NCI-H1436 (cell line): ENCODE measurements at places on chromosomes 6 and 20.

- DNase-seq, result no peak
Measured at GRCh38 chr6:37889051-37889450, 69.5 kb downstream of the ZFAND3 start.

DNA sequence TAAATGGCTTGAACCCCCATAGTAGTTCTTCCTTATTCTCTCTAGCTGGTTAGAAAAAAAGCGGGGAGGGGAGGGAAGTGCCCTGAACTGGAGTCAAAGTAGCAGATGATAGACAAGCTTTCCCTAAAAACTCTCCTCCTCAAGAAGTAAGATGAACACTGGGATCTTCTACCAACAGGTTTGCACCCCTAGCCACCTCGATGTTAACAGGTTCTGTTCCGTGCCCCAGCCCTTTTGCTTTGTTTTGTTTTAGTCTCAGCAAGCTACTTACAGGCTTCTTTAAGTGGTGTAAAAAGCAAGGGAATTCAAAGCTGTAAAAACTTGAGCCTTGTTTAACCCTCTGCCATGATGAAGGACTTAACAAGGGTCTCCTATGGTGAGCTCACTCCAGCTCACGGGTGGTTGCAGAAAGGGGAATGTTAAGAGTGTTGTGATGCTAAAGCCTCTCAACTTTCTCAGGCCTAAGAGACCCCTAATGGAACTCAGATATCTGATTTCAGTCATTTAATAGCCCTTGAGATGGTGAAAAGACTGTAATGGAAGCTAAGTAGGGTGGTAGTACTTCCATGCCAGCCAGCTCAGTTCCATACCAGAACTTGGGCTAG lies 106.0 kb downstream of the FOXO3 start:
- no peak for DNase-seq

DNA sequence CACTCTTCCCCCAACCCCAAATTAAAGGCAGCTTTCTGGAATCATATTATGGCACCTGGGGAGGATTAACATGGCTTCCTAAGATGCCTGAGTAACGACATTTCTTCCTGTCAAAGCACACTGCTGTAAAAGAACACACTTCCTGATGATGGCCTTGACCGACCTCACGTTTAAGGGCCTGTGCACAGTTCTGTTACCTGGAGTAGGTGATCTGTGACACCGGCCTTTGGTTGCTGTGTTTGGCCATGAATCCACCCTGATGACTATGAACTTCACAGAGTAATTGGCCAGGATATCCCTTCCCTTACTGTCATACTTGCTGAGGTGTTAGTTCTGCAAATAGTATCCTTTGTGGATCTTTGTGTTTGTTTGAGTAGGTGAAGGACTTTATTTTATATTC lies 45.8 kb downstream of the PLCB4 start:
- no peak for DNase-seq

DNA sequence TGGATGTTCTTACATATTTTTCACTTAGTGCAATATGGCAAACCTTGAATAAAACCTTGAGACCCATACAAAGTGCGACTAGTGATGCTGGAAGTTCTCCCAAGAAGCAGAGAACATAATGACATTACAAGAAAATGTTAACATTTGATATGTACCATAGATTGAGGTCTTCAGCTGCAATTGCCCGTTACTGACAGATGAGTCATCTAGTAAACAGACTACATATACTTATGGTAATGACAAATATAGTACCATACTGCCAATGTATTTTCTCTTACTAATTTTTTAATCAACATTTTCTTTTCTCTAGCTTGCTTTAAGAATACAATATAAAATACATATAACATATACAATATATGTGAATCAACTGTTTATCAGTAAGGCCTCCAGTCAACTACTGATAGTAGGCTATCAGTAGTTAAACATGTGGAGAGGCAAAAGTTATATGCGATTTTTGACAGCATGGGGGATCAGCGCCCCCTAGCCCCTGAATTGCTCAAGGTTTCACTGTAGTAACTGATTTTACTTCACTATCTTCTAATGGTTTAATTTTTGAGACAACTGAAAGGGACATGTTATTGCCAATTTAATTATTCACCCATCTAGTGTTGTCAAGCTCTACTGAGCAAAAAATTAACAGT lies 166.7 kb upstream of the ADGRB3 start:
- DNase-seq, result no peak

DNA sequence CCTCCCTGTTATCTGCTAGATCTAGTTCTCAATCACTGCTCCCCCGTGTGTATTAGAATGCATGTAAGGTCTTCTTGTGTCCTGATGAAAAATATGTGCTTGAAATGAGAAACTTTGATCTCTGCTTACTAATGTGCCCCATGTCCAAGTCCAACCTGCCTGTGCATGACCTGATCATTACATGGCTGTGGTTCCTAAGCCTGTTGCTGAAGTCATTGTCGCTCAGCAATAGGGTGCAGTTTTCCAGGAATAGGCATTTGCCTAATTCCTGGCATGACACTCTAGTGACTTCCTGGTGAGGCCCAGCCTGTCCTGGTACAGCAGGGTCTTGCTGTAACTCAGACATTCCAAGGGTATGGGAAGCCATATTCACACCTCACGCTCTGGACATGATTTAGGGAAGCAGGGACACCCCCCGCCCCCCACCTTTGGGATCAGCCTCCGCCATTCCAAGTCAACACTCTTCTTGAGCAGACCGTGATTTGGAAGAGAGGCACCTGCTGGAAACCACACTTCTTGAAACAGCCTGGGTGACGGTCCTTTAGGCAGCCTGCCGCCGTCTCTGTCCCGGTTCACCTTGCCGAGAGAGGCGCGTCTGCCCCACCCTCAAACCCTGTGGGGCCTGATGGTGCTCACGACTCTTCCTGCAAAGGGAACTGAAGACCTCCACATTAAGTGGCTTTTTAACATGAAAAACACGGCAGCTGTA lies 73.4 kb downstream of the PTPN1 start:
- no peak for DNase-seq

GRCh38 chr20:2133318-2134183 lies 31.9 kb downstream of the STK35 start:
- peak; percentile 18 for DNase-seq

GRCh38 chr6:139370283-139370998 lies 4.0 kb downstream of the CITED2 start:
- no peak for DNase-seq

DNA sequence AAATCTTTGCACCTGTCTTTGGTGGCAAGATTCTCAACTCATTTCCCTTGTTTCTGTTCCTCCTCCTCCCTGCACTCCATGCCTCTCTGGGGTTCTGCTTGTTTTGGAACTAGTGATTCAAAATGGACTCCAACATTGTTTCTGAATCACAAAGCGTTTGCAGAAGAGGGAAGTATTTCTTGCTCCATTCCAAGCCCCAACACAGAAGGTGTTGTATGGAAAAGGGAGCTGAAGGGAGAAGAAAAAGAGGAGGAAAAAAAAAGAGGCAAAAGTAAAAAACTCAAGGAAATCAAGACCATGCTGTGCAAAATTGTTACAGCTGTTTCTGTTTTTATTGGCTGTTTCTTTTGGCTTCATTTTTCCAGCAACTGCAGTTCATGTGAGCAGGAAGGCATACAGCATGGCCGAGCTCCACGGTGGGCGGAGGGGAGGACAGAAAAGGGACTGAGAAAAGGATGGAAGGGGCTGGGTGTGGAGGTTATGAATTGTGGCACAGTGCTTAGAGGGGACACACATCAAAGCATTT lies 66.9 kb upstream of the PRL start:
- DNase-seq, result no peak

GRCh38 chr6:71496018-71496721 lies 207.6 kb downstream of the OGFRL1 start:
- no peak for DNase-seq

DNA sequence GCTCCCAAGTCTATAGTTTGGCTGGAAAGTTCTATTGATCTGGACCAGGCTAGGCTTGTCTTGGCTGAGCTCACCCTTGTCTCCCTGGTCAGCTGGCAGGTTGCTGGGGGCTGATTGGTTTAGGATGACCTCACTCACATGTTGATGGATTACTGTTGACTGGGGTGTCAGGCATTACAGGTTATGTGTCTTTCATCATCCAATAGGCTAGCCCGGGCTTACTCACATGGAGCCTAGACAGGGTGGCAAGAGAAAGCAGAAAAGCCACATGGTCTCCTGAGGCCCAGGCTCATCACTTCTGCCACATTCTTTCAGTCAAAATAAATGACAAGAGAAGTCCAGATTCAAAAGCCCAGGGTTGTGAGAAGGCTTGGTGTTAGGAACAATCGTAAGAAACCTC lies 103.5 kb downstream of the BFSP1 start:
- no peak for DNase-seq

GRCh38 chr6:129872586-129872985 lies 11.5 kb upstream of the TMEM244 start:
- DNase-seq, result no peak

DNA sequence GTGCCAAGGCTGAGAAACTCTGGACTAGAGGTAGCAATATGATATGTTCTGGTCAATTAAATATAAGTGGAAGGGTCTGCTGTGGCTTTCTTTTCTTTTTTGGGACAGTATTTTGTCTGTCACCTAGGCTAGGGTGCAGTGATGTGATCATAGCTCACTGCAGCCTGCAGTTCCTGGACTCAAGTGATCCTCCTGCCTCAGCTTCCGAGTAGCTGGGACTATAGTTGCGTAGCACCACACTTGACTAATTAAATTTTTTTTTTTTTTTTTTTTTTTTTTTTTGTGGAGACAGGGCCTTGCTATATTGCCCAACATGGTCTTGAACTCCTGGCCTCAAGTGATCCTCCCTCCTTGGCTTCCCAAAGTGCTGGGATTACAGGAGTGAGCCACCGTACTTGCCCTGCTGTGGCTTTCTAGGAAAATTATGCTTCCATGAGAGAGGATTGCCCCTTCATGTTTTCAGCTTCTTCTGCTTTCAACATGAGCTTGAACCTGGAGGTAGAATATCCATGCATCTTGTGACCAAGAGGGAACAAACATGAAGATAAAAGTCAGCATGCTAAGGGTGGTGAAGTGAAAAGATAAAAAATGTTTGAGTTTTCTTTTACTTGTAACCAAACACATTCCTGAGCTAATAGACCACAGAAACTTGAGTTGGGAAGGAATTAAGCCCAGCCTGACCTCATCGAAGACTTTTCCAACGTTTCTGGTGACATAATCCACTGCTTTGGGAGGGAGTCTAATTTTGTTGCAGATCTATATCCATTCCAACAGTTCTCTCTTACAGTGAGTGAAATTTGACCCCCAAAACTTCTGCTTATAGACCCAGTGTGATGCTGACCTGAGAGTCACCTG lies 75.1 kb downstream of the CARMIL1 start:
- no peak for DNase-seq

DNA sequence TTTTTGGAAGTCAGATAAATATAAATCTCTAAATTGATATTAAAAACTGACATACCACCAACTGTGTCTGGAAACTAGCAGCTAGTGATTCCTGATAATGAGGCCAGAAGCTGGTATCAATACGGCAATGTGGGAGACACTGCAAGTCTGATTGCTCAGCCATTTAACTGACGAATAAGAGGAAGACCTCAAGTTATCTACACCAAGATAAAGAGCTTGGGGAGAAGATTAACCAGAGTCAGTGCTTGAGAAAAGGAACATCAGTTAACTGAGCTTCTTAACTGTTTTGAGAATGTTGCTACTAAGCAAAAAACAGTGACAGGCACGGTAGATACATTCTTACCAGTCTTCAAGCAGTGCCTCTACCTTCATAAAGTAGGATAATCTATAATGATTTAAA lies 140.4 kb upstream of the TENT5A start:
- DNase-seq, result no peak
